Fibroblast of gingiva (primary cell): ENCODE measurements at places on chromosomes 2 and 18.

- no peak for DNase-seq
These were observed 483.9 kb downstream of the PTH2R start for GRCh38 chr2:208890486-208890885.

DNA sequence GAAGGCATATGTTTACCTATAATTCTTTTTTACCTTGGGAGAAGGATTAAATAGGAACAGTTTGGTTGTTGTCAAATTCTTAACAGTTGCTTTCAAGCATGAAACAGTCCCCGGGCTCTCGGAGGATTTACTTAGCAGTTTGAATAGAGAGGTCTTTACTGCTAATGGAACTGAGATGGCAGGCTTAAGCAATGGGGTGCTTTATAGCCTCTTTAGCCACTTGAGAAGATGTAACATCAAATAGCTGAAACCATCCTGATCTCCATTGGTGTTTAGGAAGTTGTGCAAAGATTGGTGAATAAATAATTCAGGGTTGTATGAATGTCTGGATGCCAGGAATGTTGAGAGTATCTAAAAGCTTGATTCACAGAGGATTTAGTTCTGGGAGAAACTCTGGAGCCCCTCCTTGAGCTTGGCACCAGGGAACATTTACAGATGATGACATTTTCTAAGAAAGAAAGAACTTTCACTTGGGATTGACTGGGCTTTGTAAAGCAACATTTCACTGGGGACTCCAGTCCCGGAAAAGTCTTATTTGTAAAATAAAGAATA, 51.9 kb downstream of the PTPRM start:
- no peak for DNase-seq

GRCh38 chr18:58143386-58143785, 99.4 kb downstream of the NEDD4L start:
- no peak for DNase-seq

GRCh38 chr18:77851802-77852201, 602.2 kb downstream of the GALR1 start:
- no peak for DNase-seq

DNA sequence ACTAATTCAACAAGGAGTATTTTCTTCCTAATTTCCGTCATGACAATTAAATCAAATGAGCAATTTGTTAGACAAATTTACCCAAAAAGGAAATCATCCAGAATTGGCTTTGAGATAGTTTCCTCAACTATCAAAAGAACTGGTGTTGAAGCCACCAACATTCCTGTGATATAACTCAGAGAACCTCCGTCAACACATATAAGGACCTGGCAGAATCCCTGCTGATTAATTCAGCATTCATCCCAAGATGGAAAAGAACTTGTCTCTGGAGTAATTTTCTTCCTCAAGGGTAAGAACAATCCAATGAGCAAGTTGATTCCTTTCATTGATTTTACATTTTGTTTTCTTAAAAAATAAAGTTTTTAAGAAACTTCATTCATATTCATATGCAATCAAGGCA, 62.0 kb downstream of the MBD2 start:
- DNase-seq = peak; percentile 19

DNA sequence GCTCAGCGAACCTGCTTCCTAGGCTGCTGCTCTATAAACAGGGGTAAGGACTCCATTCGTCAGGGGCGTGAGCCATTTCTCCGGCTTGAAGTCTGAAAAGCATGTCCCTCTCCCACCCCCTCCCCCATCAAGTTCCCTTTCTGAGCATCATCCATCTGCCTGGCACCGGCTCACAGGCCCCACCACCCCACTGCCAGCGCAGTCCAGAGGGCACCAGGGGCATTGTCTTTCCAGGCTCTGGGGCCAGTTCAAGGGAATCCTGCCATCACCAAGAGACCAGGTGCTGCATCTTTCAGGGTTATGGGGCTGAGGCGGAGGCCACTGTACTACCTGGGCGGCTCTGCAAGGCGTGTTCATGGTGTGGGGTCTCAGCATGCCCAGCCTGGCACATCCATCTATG, 64.7 kb upstream of the EDAR start:
- DNase-seq = no peak

DNA sequence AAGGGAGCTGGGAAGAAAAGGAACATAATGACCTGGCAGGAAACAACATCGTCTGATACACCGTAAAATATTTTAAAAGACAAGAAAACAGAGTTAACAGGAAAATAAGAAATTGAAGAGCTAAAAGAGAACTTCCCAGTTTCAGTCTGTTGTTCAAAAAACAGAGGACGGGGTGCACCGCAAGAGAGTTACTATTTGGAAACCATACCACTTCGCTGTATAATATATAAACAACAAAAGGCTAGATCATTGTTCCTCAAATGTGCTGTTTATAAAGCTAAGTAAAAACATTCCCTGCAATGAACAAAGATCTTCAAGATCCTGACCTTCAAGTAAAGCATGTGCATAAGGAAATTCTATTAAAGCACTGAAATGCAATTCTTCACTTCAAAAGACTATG, 2.1 kb downstream of the PPP3R1 start:
- peak; percentile 13 for DNase-seq

GRCh38 chr2:119028327-119029174, 86.6 kb downstream of the MARCO start:
- no peak for DNase-seq

- no peak for DNase-seq
These were observed 10.6 kb downstream of the FARP2 start for GRCh38 chr2:241366678-241367077.

GRCh38 chr2:146143971-146144370, 1624.1 kb upstream of the ZEB2 start:
- DNase-seq = peak; percentile 62

DNA sequence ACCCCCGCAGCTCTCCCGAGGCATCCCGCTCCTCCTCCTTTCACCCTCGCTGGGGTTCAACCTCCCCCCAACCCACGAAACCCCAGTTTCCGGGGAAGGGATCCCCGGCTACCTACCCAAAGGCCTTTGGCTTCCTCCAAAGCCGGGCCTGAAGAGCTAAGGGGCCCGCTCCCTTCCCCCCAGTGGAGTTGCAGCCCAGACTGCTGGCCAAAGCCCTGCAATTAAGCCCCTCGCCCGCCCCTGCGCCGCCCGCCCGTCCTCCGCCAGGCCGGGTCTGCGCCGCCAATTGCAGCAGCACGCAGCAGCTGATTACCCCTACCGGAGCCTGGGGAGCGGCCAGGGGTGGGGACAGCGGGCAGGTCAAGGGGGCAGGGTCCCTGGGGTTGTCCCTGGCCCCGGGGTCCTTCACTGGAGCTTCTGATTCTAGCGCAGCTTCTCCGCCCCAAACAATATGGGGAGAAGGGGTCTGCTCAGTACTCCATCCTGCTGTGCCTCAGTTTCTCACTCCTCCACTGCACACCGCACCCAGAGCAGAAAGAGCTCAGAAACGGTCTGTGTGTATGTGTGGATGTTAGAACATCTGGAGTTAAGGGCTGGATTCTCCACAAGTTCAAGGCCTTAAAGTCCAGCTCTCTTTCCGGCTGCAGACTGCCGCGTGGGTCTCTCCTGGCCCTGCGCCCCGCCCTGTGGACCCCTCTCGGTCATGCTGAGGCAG, 16.9 kb downstream of the WNT10A start:
- DNase-seq = no peak

- DNase-seq = no peak
These were observed 97.0 kb downstream of the NEB start for GRCh38 chr2:151637271-151637781.

DNA sequence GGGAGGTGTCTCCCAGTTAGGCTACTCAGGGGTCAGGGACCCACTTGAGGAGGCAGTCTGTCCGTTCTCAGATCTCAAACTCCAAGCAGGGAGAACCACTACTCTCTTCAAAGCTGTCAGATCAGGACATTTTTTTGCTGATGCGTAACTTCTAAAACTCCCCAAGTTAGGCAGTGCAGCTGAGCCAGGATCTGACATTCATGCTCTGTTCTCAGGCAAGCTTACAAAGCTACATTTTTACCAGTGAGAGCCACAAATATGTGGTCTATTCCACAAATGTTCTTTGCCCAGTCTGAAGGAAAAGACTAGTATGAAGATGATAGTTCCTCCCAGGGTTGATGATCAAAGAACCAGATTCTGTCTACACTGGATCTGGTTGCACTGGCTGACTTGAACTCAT, 184.1 kb downstream of the MTCL1 start:
- DNase-seq = peak; percentile 21

DNA sequence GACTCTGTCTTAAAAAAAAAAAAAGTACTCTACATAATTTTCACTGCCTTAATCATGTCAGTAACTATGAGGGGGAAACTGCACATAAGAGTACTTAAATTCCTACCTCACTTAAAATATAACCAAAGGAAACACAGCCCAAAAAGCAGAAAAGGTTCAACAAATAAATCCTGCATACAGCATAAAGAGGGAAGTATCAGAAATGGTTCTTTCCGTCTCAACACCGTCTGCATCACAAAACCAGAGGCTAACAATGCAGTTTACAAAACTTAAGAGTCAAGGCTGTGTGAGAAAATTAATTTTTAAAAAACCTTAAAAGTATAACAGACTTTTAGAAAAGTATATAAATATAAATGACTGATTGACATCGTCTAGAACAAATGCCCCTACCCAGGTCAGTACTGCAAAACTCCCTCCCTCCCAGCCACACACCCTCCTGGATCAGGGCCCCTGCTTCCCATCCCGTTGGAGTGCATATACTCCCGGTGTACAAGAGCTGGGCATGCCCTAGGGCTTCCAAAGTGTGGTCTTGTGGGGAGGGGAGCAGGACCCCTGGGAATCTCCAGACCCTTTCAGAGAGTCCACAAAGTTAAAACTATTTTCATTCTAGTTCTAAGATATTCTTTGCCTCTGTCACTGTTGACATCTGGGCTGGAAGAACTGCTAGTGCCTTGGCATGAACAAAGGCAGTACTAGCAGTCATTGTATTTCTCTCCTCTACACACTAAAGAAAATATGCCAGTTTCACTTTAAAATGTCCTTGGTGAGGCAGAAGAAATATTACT, 67.0 kb upstream of the SERTAD2 start:
- DNase-seq = no peak

- peak; percentile 27 for DNase-seq
These were observed 43.5 kb downstream of the ARMC9 start for GRCh38 chr2:231241755-231242507.

DNA sequence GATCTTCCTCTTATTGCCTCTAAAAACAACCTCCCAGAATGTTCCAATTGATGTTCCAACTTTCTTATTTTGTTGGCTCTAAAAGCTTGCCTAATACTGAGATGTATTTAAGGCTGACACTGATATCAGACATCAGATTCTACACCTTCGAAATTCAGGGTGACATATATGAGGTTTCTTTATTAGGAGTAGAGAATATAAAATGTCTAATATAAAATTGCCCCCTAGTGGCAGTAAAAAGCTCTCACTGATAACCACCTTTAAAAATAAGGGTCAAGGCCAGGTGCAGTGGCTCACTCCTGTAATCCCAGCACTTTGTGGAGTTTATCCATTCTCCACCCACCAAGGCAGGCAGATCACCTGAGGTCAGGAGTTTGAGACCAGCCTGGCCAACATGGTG, 789.7 kb upstream of the SLC39A10 start:
- DNase-seq = no peak

DNA sequence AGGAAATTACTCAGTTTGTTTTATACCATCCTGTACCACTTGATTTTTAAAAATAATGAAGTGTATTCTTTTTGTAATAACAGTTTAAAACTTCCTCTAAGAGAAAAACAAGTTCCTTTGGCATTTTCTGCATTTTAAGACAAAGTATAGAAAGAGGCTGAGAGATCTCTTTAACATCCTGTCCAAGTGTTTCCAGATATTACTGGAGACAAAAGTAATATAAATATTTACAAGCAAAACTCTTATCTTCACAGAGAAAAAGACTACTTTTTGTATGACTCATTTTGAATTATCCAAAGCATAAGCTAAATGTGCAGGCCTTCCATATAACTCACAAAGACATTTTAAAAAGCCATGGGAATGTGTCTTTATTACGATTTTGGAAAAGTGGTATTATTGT, 221.1 kb downstream of the RDH14 start:
- DNase-seq = no peak

DNA sequence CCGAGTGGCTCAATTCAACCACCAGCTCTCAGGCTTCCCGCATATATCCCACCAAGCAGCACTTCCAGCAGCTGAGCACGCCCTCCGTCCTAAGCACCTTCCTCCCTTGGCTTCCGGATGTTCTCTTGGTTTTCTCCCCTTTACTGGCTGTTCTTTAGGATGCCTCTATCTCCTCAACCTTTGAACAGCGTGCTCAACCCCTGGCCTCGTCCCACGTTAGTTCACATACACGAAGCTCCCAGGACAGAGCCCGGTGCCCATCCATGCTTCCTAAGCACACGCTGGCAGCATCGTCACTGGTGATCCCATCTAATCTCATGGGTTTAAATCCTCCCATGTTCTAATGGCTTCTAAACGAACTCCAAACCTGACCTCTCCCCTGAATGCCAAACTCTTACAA, 3.7 kb downstream of the CYS1 start:
- DNase-seq = no peak

DNA sequence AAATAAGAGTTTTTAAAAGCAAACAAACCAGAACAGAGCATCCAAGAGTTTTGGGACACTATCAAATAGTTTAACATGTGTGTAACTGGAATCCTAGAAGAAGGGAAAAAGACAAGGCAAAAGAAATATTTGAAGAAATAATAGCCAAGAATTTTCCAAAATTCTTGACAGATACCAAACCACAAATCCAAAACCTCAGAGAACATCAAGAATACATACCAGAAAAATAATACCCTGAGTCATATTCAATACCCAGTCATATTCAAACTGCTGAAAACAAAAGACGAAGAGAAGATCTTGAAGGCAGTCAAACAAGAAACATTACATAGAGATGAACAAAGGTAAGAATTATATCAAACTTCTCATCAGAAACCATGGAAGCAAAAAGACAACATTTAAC, 22.9 kb downstream of the INO80C start:
- peak; percentile 55 for DNase-seq

DNA sequence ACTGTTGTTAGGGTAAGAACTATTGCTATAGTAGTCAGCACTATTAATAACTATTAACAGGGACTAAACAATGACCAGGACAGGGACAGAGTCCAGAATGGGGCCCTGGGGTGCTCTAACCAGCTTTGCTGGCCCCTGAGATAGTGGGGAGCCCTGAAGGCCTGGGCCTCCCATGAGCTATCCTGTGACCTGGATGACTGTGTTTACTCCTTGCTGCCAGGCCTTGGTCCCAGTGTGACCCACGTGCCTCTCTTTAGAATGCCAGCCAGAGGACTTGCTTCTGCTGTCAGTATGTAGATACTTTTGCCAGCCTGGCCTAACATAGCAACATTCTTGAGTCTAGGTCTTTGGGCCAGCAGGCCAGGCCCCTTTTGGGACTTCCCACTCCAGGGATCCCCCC, 11.4 kb downstream of the CDK5R2 start:
- no peak for DNase-seq

- no peak for DNase-seq
These were observed 29.9 kb downstream of the HS6ST1 start for GRCh38 chr2:128288781-128289180.

- no peak for DNase-seq
These were observed 315.2 kb downstream of the TDRD15 start for GRCh38 chr2:21438949-21439348.

GRCh38 chr18:48777026-48777743, 173.6 kb downstream of the SMAD7 start:
- peak; percentile 9 for DNase-seq

GRCh38 chr2:105100046-105100840, 62.4 kb downstream of the MRPS9 start:
- DNase-seq = no peak
